GM12892 (cell line): ENCODE measurements at places on chromosomes 7 and 10.

GRCh38 chr10:90751107-90751997 lies 106.5 kb downstream of the HTR7 start:
- DNase-seq, result no peak

- DNase-seq, result no peak
Observed at GRCh38 chr10:81814842-81815241, 60.2 kb upstream of the NRG3 start.

GRCh38 chr7:42746214-42746613 lies 165.7 kb downstream of the C7orf25 start:
- no peak for DNase-seq

- no peak for DNase-seq
Observed at GRCh38 chr10:23194966-23195845, 3.1 kb downstream of the PTF1A start.

GRCh38 chr10:23512355-23513058 lies 73.6 kb downstream of the OTUD1 start:
- DNase-seq, result no peak

DNA sequence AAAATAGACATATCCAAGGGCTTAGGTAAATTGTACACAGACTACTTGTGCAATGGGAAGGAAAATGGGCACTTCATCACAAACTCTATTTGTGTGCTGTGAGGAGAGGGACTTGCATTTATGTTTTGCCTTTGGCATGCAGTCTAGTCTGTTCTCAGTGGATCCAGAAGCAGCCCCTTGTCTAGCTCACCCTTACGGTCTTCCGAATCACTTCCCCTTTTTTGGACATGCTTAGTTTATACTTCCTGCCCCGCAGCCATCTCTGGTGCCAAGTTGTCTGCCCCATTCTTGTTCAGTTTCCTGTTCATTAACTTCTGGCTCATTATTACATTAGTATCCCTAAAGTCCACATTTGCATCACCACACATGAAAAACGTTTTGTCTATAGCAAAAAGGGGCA lies 161.6 kb downstream of the NRCAM start:
- DNase-seq, result no peak

- no peak for DNase-seq
Observed at GRCh38 chr7:142863891-142864685, 9.2 kb downstream of the EPHB6 start.
